ENCODE measurements at places on chromosomes 7 and 10. TPM values are rescaled to one million over a fixed set of nuclear protein-coding genes. Genes with fewer than 3 reads are reported as not detected.

GPC2 gene
- total RNA-seq, result 0.34 TPM

RPEL1 gene
- total RNA-seq, result 0.07 TPM

GIMAP8 gene
- not detected for total RNA-seq

WDFY4 gene
- total RNA-seq, result 0.07 TPM

PKD2L1 gene
- total RNA-seq, result not detected

PTPRN2 gene
- total RNA-seq, result 0.69 TPM

ERVW-1 gene
- total RNA-seq, result not detected

RBP3 gene
- total RNA-seq, result not detected

POLL gene
- total RNA-seq, result 16.0 TPM
